Thoracic aorta endothelial cell (primary cell): ENCODE measurements at places on chromosomes 2 and 18. TPM values are rescaled to one million over a fixed set of nuclear protein-coding genes. Genes with fewer than 3 reads are reported as not detected.

Gene PTPRN
- total RNA-seq = not detected in 2 replicates

Gene ELAC1
- total RNA-seq = 9.2 and 9.4 TPM in 2 replicates

Gene CXCR1
- total RNA-seq = not detected in 2 replicates

Gene CNRIP1
- total RNA-seq = 67.6 and 77.0 TPM in 2 replicates

Gene LONRF2
- under 0.01 TPM in 1 of 2 replicates, not detected in the other for total RNA-seq

Gene SKOR2
- total RNA-seq = not detected in 2 replicates

Gene CRYGC
- total RNA-seq = not detected in 2 replicates

Gene CD226
- total RNA-seq = 0.53 and 0.65 TPM in 2 replicates

Gene MYCN
- total RNA-seq = 1.2 and 3.2 TPM in 2 replicates

Gene SLC30A3
- total RNA-seq = 0.36 TPM in 1 of 2 replicates, not detected in the other

Gene GAL3ST2
- not detected in 2 replicates for total RNA-seq

Gene GRHL1
- 0.86 and 0.93 TPM in 2 replicates for total RNA-seq

Gene MYO5B
- 0.27 and 0.36 TPM in 2 replicates for total RNA-seq

Gene MAP3K2
- 18.0 and 27.4 TPM in 2 replicates for total RNA-seq

Gene NOL4
- total RNA-seq = not detected in 2 replicates

Gene EMILIN1
- total RNA-seq = 7.6 and 9.8 TPM in 2 replicates

Gene MAPRE2
- 150 and 180 TPM in 2 replicates for total RNA-seq

Gene CACNB4
- 0.72 and 1.2 TPM in 2 replicates for total RNA-seq

Gene BOLL
- not detected in 2 replicates for total RNA-seq

Gene BMP10
- total RNA-seq = not detected in 2 replicates

Gene TUBA3E
- not detected in 2 replicates for total RNA-seq

Gene UGT1A5
- total RNA-seq = not detected in 2 replicates

Gene PARD6G
- 1.3 and 1.6 TPM in 2 replicates for total RNA-seq

Gene NAT8
- not detected in 2 replicates for total RNA-seq

Gene KLHL30
- not detected in 2 replicates for total RNA-seq

Gene ARHGEF4
- total RNA-seq = under 0.01 TPM in 1 of 2 replicates, not detected in the other

Gene CIB4
- total RNA-seq = not detected in 2 replicates

Gene TBR1
- under 0.01 TPM in 2 replicates for total RNA-seq

Gene GKN2
- not detected in 2 replicates for total RNA-seq

Gene CELF4
- not detected in 2 replicates for total RNA-seq

Gene TAF1B
- 60.1 and 70.2 TPM in 2 replicates for total RNA-seq

Gene CNDP1
- total RNA-seq = not detected in 2 replicates

Gene INHA
- total RNA-seq = not detected in 2 replicates

Gene CAPN14
- total RNA-seq = under 0.01 and 0.14 TPM in 2 replicates

Gene IL1RL2
- total RNA-seq = 0.07 TPM in 1 of 2 replicates, not detected in the other

Gene GPAT2
- total RNA-seq = 6.5 and 7.4 TPM in 2 replicates

Gene FAM117B
- total RNA-seq = 3.7 and 4.4 TPM in 2 replicates

Gene ACADL
- total RNA-seq = not detected in 2 replicates

Gene TPGS2
- 194 and 204 TPM in 2 replicates for total RNA-seq
